ENCODE measurements at places on chromosomes 13 and 19. TPM values are rescaled to one million over a fixed set of nuclear protein-coding genes. Genes with fewer than 3 reads are reported as not detected.

The NMRK2 gene
- polyA plus RNA-seq = not detected

The GNG14 gene
- not detected for polyA plus RNA-seq

The TUBA3C gene
- not detected for polyA plus RNA-seq

The CLDND2 gene
- 1.7 TPM for polyA plus RNA-seq

The TNPO2 gene
- polyA plus RNA-seq = 79.3 TPM
